NCI-H2081 treated with DMSO at 0.1 percent for 48 hours (cell line): ENCODE measurements at places on chromosomes 5 and 9.
A peak's percentile ranks its signal among the peaks of the same experiment; 100 is the strongest.

DNA sequence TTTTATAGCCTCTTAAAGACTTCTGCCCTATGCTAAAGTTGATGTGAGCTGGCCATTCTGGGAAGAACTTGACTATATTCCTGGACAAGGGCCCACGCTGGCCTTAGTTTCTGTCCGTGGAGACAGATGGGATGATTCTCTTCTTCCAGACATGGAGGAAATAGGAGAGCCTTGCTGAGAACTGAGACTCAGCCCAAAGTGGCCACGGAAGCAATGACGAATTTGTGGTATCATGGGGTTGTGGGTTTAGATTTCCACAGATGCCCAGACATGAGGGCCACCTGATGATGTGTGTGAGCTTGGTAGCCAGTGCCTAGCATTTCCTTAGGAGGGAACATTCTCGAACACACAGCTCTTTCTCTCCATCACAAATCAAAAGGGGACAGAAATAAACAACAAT, 309.1 kb downstream of the NSG2 start:
- no peak for DNase-seq

GRCh38 chr5:151612689-151613427, 21.7 kb upstream of the FAT2 start:
- DNase-seq: no peak

GRCh38 chr9:70263421-70263820, 4.6 kb downstream of the SMC5 start:
- DNase-seq: no peak

DNA sequence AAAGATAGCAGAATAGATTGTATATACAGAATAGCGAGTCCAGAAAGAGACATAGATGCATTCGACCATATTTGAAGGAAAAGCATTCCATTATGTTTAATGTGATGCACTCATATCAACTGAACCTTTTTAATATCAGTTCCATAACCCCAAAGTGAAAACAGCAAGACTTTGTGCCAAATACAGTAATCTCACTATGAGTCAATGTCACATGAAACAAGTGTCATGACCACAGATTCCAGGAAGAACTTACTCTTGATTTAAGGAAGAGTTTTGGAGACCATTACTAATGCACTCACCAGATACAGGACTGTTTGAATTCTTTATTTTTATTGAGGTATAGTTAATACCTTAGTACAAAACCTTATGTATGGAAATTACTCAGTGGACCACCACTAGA, 220.5 kb downstream of the SH3GL2 start:
- DNase-seq: no peak

GRCh38 chr5:83919071-83920041, 198.7 kb upstream of the HAPLN1 start:
- DNase-seq: no peak

- no peak for DNase-seq
These were observed 191.4 kb downstream of the TMEM167A start for GRCh38 chr5:82885627-82886389.

DNA sequence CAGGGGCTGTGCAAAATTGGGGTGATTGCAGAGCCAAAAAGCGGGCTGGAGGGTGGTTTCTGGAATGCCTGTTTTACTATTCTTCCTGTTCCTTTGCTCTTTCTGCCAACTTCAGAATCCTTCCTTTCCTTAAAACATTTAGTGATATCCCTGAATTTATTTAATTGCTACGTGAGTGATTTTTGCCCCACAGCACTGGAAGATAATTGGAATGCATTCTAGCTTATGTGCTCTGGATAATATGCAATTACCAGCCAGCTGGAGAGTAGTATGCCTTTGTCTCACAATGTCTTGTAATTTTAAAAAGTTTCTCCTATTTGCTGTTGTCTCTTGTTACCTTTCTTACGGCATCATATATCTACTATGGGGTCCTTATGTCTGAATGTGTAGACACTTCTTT, 115.8 kb downstream of the SMARCA2 start:
- no peak for DNase-seq

DNA sequence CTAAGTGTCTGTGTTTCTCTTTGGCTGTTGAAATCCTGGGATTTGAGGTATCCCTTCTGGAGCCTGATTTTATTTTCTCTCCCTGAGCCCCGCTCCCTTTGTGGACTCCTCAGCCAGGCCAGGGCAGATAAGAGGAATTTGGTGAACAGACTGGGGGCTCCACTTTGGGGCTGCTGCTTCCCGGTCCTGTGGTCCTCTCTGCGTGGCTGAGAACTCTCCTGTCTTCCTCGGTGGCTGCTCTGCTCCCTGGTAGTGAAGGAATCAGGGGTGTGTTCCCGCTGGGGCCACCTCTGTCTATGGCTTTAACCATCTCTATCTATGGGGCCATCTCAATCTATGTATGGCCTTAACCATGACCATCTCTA, 71.7 kb upstream of the SH3PXD2B start:
- no peak for DNase-seq

DNA sequence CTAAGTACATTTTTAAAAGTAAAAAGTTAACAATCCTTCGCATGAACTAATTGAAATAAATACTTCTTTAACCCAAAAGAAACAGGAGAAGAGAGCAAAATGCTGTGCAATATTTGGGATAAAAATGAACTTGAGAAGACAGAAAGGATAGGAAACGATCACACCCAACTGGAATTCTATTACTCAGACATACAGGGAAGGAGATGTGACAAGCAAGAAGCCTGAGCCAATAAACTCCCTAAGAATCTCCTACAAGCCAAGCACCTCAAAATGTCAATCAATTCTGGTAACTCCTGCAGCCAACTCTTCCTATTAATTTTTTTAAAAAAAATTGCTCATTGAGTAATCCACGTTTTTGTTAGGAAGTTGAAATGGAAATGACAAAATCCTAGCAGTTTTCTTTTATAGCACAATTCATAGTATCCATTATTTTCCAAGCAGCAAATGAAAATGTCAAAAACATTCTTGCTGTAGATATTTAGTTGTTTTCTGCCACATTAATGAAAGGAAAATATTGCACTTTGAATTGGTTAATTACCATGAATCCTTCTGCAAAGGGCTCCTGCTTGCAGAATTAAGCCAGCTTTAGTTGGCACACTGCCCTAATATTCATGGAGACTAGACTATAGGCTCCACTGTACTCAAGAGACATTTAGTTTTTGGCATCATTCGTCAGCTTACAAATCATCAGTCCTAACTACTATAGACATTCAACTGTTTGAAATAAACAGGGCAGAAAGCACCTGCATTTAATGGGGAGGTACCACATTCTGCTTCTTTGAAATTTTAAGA, 89.0 kb downstream of the RFX3 start:
- DNase-seq: peak; percentile 53

DNA sequence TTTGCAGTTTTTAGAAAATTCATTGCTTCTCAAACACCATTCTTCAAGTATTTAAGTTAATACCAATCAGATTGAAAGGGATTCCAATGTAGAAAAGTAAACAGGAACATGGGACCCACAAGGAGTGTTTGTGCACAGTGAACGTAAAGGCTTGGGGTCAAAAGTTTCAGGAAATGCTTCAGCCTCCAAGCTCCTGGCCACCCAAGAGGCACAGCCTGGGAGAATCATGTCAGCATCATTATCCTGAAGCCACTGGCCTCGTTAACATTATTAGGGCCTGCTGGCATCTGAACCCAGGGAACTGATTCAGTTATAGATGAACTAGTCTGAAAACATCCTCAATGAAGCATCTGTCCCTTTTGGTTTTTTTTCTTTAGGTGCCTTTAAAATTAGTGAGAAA, 122.9 kb downstream of the NXNL2 start:
- DNase-seq: no peak
